ENCODE measurements at places on chromosomes 6 and 20.

DNA sequence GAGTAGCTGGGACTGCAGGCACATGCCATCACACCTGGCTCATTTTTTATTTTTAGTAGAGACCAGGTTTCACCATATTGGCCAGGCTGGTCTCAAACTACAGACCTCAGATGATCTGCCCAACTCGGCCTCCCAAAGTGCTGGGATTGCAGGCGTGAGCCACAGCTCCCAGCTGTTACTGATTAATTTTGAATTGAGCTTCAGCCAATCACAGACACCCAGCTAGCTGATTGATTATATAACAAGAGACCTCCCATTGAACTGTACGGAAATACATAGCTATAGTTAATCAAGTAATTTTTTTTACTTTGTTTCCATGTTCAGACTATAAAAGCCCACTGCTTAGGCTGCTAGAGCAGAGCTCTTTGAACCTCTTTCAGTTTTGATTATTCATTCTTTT lies 31.6 kb downstream of the PKIB start:
- DNase-seq: no peak

DNA sequence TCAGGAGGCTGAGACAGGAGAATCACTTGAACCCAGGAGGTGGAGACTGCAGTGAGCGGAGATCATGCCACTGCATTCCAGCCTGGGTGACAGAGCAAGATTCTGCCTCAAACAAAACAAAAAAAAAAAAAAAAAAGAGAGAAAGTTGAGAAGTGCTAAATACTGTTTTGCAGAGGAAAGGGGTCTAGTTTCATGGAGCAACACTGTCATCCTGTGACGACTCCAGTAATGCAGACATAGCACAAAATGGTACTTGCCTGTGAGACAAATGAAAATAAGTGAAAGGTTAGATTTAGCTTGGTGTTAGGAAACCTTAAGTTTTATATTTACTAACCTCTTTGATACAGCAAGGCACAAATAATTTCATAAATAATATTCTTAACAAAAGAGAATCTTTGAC lies 29.7 kb downstream of the CEP162 start:
- no peak for DNase-seq

- DNase-seq: peak; percentile 7
These were observed 125.4 kb downstream of the OPRM1 start for GRCh38 chr6:154164397-154164796.

DNA sequence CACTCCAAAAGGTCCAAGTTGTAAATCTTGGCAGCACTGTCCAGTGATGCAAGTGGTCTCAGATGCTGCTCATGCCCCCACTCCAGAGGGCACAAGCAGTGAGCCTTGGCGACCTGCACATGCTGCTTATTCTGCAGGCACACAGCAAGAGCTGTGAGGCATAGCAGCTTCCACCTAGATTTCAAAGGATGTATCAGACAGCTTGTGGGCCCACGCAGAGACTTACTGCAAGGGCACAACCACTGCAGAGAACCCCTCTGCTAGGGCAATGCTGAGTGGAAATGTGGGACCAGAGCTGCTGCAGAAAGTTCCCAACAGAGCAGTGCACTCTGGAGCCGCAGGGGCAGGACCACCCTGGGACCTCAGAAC lies 26.4 kb downstream of the SDHAF4 start:
- DNase-seq: no peak

- DNase-seq: no peak
These were observed 8.1 kb upstream of the SALL4 start for GRCh38 chr20:51810155-51811041.

- no peak for DNase-seq
These were observed 139.1 kb downstream of the CDH26 start for GRCh38 chr20:60097285-60097684.

DNA sequence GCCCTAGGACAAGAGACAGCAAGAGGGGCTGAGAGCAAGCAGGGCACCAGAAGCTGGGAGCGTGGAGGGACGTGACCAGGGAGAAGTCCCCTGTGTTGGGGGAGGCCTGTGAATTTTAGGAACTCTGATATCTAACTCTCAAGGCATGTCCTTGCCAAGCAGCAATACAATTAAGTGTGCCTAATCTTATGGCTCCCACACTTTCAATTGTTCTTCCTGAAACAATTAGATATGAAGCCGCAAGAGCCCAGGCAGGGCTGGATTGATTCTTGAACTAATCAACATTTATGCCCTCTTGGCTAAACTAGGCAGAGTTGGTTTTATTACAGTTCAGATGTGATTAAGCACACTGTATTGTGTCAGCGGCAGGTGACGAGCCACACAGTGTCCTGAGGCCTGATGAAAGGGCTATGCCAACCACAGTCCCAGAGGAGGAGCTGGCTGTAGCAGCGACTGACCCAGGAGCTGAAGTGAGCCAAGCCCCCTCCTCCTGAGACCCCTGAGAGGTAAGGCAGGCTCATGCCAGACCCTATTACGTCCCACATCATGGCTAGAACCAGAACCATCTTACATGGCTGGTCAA lies 4.2 kb upstream of the MAVS start:
- no peak for DNase-seq

DNA sequence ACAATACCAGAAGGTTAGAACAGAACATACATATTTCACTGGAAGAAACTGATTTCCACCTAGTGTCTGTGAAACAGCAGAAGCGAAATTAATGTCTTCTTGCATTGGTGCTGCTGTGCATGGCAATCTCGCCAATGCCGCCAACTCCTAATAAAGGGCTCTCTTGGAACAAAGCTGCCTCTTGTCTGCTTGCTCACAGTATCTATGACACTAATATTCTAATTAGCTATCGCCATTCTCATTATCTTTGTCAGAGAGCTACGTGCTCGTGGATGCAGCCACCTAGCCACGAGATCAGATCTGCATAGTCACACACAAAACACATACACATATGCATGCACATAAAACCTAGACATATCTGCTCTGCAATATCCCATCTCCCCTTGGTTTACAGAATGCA lies 145.9 kb upstream of the OLIG3 start:
- DNase-seq: no peak

GRCh38 chr20:37538003-37538402 lies 10.3 kb upstream of the BLCAP start:
- no peak for DNase-seq

GRCh38 chr6:149586149-149586548 lies 20.0 kb downstream of the GINM1 start:
- DNase-seq: no peak

- no peak for DNase-seq
These were observed 22.5 kb upstream of the PTGIS start for GRCh38 chr20:49590163-49591017.

- no peak for DNase-seq
These were observed 193.8 kb downstream of the PLCB4 start for GRCh38 chr20:9262653-9263194.

- peak; percentile 43 for DNase-seq
These were observed 2.7 kb downstream of the VEGFA start for GRCh38 chr6:43772681-43773049.

DNA sequence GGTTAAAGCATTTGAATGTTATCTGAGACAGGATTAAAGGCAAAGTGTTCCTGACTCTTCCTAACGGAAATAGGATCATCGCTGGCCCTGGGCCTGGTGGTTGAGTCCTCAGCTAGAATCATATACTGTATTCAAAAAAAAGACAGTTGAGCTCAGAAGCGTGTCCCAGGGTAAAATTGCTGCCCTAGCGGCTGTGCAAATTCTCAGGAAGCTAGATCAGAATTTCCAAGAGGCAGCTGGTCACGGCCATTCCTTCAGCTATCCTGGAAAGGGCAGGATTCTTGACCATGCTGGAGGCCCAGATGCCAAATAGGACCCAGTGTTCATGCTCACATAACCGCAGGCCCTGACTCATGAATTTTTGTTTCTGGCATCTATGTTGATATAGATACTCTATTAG lies 67.4 kb downstream of the STMND1 start:
- no peak for DNase-seq

- DNase-seq: peak; percentile 47
These were observed 72.7 kb downstream of the SOX4 start for GRCh38 chr6:21666201-21666691.

DNA sequence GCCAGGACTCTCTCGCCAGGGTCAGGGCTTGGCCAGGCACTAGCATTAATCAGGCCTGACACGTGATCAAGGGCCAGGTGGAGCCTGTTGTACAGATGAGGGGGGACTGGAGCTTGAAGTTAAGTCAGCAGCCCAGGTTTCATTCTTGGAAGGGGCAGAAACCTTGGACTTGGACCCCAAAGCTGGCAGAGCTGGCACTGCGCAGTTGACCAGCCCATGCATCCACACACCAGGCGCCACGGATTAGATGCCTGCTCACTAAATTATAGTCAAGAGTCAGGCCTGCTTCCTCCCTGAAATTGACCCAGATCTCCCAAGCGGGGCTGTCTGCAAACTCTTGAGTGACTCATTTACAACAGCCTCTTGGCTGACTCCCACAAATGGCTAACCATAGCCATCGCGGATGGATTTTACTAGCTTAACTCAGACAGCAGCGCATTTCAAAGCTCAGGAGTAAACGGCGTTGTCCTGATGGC lies 4.1 kb upstream of the TAF4 start:
- DNase-seq: no peak

DNA sequence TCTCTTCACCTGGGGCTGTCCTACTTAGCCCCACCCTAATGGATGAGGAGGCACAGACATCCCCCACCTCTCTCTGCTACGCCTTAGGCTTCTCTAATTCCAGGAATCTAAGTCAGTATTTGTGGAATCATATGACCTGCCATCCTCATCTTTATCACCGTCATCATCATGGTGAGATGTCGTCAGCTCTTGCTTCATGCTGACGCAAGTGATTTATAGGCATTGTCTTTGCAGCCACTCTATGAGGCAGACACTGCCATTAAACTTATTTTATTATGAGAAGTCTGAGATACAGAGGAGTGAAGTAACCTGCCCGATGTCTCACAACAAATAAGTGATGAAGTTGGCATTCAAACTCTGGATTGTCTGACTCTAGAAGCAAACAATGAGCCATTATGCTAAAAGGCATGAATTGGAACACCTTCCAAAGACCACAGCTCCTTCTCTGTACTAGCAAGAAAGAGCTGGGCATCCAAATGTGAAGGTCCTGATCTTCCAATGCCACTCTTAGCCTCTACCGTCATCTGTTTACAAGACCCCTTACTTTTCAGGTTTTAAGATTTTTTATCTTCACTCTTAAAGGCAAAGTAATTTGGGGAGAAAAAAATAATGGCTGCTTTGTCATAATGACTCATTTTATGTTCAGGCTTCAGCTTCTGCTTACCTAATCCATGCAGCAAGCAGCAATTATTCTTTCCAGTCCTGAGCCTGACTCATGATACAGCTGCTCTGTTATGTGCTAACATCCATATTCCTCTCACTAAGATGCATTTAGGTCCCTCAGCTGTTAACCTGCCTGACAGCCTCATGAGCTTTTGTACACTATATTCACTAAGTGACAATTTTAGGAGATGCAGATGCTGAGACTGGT lies 113.7 kb upstream of the BCLAF1 start:
- DNase-seq: no peak

DNA sequence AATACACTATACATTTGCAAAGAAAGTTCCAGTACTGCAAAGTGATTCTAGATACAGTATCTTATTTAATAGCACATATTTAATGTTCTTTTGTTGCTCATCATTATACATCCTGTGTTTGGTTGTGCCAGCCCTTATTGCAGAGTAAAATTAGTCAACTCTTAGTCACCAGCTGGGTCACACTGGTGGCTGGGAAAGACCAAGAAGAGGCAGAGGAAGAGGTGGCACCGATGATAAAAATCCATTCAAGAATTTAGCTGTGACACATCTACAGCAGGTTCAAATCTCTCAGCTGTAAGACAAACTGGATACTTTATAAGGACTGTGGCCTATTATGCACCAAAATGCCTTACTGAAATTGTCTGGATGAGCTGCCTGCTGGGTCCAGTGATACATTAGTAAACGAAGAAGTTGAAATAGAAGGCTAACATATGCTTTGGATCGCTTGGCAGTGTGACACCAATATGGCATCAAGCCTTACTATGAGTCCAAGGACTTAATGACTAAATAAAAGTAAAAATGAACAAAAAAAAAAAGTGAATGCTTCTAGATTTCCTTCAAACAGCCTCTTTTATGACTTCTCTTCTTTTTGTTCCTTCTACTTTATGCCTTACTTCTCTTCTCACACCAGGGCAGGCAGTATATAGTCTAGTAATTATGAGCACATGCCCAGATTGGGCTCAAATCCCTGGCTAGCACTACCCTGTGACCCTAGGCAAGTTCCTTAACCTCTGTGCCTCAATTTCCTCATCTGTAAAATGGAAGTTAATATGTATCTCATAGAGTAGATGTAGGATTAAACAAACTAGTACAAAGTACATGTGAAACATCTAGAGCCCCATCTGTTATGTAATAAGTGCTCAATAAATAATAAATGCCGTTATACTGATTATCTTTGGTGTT lies 29.4 kb upstream of the RNF8 start:
- DNase-seq: no peak

GRCh38 chr6:76439811-76440210 lies 367.3 kb upstream of the IMPG1 start:
- DNase-seq: no peak
